ENCODE measurements at places on chromosomes 5 and 9.

DNA sequence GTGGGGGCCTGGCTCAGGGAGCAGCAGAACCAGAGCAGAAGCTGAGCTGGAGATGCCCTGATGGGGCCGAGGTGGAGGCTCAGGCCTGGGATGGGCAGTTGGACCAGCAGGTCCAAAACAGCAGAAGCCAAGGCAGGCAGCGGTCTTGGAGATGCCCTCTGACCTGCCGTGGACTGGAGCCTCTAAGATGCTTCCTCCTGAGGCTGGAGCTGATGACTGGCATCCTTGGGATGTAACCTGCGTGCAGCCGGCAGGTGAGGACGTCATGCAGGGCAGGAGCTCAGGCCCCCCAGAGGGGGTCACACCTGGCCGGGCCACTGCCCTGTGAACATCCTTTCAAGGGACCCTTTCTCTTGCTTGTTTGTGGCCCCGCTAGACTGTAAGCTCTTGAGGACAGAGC is 162.0 kb downstream of the RGS3 start:
- no peak for DNase-seq

- DNase-seq = no peak
These were observed 29.0 kb downstream of the FAT2 start for GRCh38 chr5:151562019-151562707.

- DNase-seq = no peak
These were observed 255.1 kb downstream of the ZSWIM6 start for GRCh38 chr5:61587125-61587524.

DNA sequence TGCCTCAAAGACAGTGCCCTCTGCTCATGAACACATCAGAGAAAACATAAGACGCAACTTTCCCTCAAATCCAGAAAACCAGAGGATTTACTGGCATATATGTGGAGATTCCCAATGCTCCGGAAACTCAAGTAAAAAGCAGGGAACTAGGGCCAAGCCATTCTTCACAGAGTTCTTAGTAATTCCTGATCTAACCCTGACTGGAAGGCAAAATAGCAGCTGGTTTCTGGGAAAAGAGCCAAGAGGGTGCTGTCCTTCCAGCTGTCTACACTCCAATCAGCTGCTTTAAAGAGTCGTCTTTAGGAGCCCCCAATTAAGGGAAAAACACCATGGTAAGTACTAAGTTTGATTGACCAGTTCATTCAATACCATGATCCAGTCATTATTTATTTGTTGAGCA is 49.6 kb downstream of the GNA14 start:
- no peak for DNase-seq

GRCh38 chr5:58077966-58078365 is 381.9 kb downstream of the PLK2 start:
- no peak for DNase-seq

Data from frontal cortex (tissue), 4 donors.